ENCODE measurements at places on chromosomes 16 and 17.

DNA sequence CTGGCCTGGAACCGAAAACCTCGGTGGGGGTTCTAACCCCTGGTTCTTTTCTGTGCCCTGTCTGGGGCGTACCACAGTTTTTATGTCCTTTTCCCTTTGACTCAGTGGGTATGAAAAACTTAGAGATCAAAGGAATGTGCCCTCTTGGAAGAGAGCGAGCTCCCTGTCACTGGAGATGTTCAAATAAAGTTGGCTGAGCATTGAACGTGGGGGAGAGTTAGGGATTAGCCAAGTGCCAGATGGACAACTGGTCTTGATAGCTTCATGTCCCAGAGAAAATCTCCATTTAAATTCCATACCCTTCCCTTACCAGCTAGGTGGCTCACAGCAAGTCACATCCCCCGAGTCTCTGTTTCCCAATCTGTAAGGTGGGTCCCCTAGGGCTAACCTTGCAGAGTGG, 9.5 kb downstream of the ADGRG1 start:
- no peak for DNase-seq

DNA sequence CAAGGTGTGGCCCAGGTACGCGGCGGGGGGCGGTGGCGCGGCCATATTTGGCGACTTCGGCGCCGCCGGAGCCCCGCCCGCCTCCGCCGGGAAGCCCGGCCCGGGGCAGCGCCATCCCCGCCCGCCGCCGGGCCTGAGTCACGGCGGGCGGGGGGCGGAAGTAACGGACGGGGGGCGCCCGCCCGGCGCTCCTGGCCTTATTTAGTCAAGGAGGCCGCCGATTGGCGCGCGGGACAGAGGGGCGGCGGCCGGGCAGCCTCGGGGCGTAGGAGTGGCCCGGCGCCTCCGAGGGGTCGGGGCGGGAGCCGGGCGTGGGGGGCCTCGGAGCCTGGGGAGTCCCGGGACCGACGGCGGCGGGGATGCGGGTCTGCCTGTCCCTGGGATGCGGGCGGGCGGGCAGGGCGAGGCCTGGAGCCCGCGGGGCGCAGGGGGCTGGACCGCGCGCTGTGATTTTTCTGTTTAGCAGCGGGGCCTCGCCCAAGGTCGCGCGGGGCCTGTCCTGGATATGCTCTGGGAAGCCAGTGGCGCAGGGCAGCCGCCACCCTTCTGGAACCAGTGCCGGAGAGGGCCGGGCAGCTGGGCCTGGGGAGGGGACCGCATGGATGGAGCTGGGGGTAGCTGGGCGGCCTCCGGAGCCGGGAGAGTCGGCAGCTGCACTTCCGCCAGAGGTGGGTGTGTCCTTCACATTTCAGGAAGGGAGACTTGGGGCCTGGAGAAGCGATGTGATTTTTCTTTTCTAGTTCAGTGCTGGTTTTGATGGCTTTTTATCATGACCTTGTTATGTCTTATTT, 2.3 kb upstream of the ACTG1 start:
- peak; percentile 95 for DNase-seq

- peak; percentile 36 for DNase-seq
These were observed 1.4 kb downstream of the SYNGR3 start for GRCh38 chr16:1991135-1991551.

GRCh38 chr17:49360796-49361128, 1.3 kb downstream of the ZNF652 start:
- no peak for DNase-seq

DNA sequence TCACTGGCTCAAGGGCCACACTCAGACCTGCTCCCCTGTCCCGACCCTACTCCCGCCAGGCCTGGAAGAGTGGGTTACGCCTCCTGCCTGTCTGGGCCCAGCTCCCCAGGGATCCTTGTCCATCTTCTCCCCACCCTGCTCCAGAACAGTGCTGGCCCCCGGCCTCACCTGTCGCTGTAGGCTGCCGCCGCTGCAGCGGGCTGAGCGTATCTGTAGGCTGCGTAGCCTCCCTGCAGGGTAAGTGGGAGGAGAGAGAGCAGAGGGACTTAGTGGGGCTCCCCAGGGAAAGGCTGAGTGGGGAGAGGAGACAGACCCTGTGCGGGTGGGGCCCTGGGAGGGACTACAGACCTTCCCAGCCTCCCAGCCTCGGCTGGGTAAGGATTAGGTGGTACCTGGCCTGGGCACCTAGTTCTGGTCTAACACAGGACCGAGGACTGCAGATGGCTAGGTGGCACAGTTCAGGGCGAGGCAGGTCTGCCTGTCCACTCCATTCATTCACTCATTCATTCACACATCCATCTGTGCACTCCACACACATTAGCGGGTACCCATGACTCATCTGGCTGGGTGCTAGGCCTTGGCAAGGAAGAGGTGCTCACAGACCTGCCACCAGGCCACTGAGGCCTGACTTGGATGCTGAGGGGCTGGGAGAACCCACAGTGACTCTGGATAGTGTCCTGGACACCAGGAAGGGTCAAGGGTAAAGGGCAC, 20.9 kb downstream of the ENGASE start:
- no peak for DNase-seq

- DNase-seq: no peak
These were observed 22.1 kb upstream of the GNA13 start for GRCh38 chr17:65078441-65079160.

DNA sequence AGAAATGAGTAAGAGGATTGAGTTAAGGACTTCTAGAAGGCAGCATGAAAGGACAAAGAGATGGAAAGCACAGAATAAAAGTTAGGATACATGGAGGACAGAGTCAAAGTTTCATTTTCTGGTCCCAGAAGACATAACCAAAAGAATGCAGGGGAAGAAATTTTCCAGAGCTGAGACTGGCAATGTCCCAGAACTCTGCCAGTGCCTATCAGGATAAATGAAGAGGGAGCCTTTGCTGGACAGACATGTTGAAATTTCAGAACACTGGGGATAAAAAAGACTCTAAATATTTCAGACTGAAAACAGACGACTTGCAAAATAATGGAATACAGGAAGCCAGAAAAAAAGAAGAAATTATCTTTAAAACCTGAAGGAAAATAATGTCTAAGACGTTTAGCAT, 55.7 kb downstream of the NT5M start:
- no peak for DNase-seq

DNA sequence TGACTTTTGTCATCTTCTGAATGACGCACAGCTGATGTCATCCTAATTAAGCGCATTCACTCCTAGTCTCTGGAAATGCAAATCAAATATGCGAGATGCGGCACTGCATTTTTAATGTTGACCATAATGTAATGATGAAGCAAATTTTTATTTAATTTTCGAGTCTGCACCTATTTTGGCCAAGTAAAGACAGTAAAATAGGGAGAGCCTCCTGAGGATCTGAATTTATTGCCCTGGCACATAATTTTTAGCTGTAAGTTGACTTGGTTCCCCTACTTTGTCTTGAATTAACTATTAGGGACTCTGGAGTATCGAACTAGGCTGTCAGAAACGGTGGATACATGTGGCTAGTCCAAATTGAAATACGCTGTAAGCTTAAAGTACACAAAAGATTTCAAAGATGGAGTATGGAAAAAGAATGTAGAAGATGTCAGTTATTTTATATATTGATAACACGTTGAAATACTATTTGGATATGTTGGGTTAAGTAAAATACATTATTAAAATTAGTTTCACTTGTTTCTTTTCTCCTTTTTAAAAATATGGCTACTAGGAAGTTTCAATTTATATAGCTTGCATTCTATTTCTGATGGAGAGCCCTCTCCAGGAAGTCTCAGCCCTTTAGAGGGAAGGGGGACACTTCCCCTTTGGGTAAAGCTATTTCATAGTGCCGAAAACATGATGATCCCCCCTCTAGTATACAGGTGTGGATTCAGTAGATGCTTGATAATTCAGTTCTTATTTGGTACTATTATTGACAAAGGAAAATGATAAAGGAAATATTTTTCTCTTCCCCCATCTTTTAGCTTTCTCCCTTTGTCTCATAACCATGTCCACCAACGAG, 991 bp downstream of the KPNA2 start:
- DNase-seq: no peak

GRCh38 chr17:8835106-8835505, 32.4 kb downstream of the PIK3R6 start:
- DNase-seq: no peak

DNA sequence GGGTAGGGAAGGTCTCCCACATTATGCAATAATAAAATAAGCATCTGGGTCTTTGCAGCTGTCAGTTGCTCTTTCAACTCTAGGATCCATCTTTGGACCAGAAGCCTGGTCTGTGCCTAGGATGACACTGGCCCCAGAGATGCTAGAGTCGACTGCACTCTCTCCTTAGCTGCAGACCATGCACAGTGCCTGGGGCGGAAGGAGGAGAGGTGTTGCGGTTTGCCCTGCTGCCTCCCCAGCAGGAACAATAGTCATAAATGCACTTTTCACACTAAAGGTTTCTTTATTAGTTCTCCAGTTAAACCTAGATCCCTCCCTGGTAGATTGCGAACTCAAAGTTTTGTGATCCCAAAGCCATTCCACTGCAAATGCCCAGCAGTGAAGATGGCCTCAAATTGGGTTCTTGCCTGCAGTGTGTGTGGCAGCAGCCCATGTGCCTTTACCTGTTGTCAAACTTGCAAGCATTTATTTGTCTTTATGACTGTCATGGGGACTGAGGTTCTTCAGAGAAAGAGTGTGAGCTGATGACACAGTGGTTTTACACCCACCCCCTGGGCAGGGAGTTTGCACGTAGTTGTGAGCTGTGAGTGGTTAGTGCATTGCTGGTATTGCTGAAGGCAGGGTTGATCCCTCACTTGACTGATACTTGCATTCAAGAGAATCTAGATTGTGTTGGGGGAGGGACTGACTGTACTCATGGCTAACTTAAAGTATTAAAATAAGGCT, 10.3 kb downstream of the ATXN1L start:
- no peak for DNase-seq

GRCh38 chr16:73015612-73016487, 32.1 kb downstream of the ZFHX3 start:
- peak; percentile 18 for DNase-seq

GRCh38 chr17:67003231-67003630, 38.7 kb downstream of the CACNG4 start:
- no peak for DNase-seq

DNA sequence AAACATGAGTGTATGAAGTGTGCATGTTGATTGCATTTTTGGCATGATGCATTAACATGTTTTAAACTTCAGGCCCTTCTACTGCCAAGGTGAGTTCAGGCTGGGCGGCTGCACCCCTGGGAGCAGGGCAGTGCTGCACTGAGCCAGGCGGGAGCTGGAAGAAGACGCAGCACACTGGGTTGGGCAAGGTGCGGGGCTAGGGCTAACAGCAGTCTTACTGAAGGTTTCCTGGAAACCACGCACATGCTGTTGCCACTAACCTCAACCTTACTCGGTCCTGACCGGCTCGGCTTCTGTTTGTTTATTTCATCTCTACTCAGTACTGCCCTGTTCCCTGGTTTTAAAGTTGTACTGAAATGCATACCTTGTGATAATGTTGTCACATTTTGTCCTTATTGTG, 61.0 kb downstream of the MAP2K4 start:
- DNase-seq: no peak

DNA sequence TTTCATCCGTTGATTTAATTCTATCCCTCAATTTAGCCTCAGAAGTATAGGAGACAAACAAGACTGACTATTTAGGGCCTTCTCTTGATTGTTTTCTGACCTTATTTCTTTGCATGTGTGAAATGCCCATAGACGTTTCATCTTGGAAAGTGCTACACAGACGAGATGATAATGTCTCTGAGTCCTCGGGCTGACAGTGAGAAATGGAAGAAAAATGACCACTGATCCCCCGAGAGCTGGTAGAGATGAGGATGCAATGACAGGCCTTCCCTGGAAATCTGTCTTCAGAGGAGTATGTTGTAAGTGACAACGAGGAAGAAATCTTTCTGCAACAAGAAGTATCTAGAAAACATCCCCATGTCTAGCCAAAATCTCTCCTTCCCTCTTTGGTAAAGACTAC, 522.9 kb downstream of the HAPSTR1 start:
- DNase-seq: no peak

- DNase-seq: no peak
These were observed 1296.2 kb downstream of the CDH8 start for GRCh38 chr16:60739737-60740683.

GRCh38 chr17:16314859-16315258, 38.4 kb downstream of the CENPV start:
- no peak for DNase-seq

DNA sequence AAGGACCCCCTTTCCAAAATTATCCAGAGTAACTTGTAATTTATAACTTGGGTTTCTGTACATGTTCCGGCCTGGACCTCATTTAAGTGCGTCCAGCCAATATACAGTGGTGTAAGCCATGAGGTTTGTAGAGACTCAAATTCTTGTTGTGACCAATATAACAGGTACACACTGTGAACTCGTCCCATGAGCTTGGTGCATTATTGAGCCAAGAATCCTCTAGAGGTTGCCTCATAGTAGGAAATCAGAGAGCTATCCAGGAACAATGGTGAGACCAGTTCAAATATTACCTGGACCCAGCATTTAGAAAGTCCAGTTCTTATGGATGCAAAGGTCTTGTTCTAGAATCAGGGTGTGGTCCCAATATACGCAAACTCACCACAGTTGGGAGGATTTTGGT, 138.2 kb downstream of the NPIPB5 start:
- no peak for DNase-seq

GRCh38 chr17:49020609-49021008, 23.4 kb downstream of the IGF2BP1 start:
- DNase-seq: no peak

DNA sequence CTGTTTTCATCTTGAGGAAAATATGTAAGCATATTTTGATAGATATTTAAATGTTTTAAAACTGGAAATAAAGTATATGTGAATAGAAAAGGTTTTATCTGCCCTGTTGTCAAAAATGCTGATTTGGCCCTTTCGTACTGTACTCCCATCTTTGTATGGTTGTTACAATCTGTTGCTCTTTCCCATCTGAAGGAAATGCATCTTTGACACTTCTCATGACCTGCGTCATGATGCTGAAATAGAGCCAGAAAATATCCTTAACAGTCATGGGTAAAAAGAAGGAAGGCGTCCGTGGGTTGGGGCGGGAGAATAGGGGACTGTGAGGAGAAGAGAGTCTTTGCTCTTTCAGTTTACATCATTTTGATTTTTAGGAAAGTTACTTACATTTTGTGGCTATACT, 327.7 kb downstream of the BCAS3 start:
- DNase-seq: no peak

DNA sequence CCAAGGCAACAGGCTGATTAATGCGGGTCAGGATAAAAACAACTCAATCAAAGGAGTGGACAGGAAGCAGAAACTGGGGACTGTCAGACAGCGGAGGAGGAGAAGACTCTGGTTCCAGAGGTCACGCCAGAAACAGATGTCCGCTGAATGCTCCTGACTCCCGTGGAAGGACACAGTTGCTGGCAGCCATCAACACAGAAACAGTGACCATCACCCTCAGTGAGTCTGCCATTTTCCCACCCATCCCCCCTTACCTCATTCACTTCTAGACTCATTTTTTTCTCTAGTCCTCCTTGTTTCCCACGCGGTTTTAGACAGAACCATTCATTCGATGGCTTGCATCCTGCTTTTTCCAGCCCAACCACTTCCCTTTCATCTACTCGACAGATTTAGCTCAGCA, 40.9 kb downstream of the DHRS7C start:
- DNase-seq: no peak

GRCh38 chr16:53091466-53092211, 36.8 kb downstream of the CHD9 start:
- DNase-seq: peak; percentile 94

- DNase-seq: no peak
These were observed 248.1 kb downstream of the HS3ST3A1 start for GRCh38 chr17:13353590-13353989.
